ENCODE measurements at places on chromosomes 3 and 15. TPM values are rescaled to one million over a fixed set of nuclear protein-coding genes. Genes with fewer than 3 reads are reported as not detected.

The SLC7A14 gene
- 4.5 TPM for total RNA-seq

The ESYT3 gene
- 3.6 TPM for total RNA-seq

The LRRC49 gene
- 63.4 TPM for total RNA-seq

The CFAP161 gene
- 1.2 TPM for total RNA-seq

The PSTPIP1 gene
- total RNA-seq = 3.4 TPM

The DNASE1L3 gene
- total RNA-seq = 3.5 TPM

The GRIP2 gene
- 9.1 TPM for total RNA-seq

The CLDN18 gene
- not detected for total RNA-seq

The PCOLCE2 gene
- 14.8 TPM for total RNA-seq

The DNAJC17 gene
- 22.8 TPM for total RNA-seq

The DGKG gene
- 4.0 TPM for total RNA-seq

The CCDC54 gene
- total RNA-seq = not detected

The SLC24A5 gene
- total RNA-seq = 22.1 TPM

The TRIM42 gene
- not detected for total RNA-seq
